Activated T-cell treated with anti-CD3 and anti-CD28 coated beads for 1 hour (primary cell): ENCODE measurements at places on chromosomes 1 and 21.
A peak's percentile ranks its signal among the peaks of the same experiment; 100 is the strongest.

- no peak for DNase-seq
Observed at GRCh38 chr1:70169018-70169839, 36.1 kb downstream of the LRRC40 start.

DNA sequence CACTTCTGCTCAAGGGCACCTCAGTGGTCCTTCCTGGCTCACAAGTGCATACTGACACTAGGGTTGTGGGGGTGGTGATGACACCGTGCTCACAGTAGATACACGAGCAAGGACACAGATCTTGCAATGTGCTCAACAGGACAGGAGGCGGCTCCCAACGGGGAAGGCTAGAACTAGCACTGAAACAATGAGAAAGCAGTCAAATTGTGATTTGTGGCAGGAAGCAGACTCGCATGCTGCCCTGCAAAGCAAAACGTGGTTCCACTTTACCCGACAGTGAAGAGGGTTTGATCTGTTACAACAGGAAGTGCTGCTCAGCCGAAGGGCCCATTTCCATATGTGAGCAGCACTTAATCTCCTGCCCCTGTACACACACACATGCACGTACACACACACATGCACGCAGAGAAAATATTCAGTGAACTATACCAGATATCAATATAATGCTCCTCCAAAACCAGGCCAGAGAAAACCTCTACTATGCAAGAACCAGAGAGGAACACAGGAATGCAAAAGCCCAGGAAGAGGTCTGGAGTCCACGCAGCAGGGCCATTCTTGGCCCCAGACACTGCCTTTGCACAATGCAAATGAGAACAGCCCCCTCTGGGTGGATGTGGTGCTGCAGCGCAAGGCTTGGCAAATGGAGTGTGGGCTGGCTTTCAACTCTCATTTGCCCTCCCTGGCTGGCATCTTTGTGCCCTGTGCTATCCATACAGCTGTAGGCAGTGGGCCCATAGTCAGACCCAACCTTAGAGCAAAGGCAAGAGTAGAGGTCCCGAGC is 47.1 kb downstream of the KANK4 start:
- DNase-seq = peak; percentile 20

DNA sequence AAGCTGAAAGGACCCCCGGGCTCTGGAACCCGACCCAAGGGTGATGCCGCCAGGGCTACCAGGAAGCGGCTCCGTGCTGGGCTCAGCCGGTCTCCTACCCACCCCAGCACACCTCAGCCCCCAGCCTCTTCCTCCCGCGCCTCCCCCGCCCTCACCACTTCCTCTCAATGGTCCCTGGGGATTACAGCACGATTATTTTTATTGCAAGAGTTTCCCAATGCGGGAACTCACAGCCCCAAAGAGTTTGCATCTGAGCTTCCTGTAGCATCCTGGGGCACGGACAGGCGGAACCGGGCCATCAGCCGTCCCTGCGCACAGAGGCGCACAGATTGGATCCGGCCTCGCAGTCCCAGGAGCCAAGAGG is 8.7 kb upstream of the SLX9 start:
- no peak for DNase-seq

- no peak for DNase-seq
Observed at GRCh38 chr1:43507296-43508295, 23.1 kb upstream of the PTPRF start.

- DNase-seq = no peak
Observed at GRCh38 chr1:203089651-203090045, 3.8 kb upstream of the MYOG start.
